ENCODE measurements at places on chromosomes 6 and 20.

DNA sequence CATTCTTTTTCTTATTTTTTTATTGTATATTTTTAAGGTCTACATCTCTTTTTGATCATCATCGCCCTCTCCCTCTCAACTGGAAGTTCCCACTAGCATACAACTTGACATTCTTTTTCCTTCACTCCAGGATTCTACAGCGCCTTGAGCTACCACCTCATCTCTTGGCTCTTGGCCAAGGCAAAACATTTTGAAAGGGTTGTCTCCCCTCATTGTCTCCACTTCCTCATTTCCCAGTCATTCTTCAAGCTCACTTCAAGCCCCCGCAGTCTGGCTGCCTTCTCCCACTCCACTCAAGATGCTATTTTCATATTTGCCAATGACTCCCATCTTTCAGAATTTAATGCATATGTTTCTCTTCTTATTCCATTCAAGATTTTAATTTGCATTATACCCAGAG lies 63.0 kb downstream of the OPN5 start:
- no peak for DNase-seq

GRCh38 chr20:48761023-48761785 lies 66.6 kb downstream of the PREX1 start:
- peak; percentile 45 for DNase-seq

DNA sequence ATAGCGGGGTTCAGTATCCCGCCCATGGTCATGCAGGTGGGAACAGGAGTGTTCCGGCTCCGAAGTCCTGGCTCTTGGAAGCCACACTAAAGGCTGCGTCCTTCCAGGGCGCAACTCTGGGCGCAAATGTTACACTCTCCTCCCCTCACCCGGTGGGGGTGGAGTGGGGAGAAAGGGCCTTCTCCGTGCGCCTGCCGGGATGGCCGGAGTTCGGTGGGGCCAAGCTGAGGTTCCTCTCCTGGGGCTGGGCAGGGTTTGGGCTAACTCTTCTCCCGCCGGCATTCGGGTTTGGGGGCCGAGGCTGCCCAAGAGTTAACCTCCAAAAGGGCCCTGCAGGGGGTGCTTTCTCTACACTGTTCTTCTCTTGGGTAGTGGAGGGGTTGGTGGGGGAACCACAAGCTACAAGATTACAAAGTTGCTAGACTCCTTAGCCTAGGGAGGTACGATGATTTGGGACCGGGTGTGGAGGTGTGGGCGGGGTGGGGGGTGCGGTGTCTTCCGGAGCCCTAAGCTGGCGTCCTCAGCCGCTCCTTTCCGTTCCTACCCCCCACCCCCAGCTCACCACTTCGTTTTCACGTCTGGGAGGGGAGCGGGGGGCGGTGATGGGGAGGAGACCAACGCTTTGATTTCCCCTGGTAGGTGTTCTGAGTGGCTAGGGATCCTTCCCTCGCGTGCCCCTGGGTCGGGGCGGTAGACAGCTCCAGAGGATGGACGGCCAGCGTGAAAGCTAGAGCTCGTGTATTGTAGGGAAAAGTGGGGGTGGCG lies 12.3 kb downstream of the NRN1 start:
- DNase-seq, result no peak

- no peak for DNase-seq
These were observed 32.7 kb upstream of the MAP7 start for GRCh38 chr6:136582711-136583471.

GRCh38 chr6:151284012-151284411 lies 44.2 kb downstream of the AKAP12 start:
- DNase-seq, result no peak

DNA sequence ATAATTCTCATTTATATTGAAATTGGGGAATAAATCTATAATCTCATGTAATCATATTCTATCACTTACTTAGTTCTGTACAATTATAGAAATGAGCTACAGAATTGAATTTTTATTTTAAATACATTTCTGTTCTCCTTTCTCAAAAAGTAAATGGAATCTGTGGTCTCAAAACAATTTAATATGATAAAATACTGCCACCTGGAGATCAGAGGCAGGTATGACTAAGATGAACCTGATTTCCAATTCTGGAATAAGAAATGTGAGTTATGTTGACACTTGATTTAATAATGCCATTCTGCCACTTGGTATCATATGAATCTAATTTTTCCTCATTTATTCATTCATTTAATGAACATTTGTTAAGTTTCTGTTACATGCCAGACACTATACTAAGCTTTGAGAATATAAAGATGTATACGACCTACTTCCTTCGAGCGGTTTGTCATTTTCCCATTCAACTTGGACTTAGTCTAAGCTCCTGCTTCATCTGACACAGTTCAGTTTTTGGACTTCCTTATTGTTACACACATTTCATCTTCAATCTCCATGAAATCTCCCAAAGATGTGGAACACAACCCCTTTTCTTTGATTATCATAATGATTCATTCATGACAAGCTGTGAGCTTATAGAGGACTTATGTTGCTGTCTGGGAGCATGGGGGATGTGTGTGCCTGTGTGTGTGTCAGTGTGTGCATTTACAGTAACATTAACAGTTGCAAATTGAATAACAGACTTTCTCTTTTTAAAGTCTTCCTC lies 7.5 kb upstream of the CCDC28A start:
- DNase-seq, result peak; percentile 36

- DNase-seq, result no peak
These were observed 67.7 kb upstream of the IRAK1BP1 start for GRCh38 chr6:78799682-78800081.

- DNase-seq, result no peak
These were observed 47.4 kb downstream of the MYB start for GRCh38 chr6:135228486-135228885.

DNA sequence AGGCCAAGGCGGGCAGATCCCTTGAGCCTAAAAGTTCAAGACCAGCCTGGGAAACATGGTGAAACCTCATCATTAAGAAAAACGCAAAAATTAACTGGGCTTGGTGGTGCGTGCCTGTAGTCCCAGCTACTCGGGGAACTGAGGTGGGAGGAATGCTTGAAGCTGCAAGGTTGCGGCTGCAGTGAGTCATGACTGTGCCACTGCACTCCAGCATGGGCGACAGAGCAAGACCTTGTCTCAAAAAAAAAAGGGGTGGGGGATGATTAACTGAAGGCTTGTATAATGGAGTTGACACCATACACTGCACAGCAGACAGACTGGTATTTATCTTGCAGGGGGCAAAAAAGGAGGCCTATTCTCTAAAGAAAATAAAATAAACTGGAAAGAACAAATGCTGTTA lies 27.7 kb downstream of the SRPK1 start:
- DNase-seq, result no peak

GRCh38 chr20:1924910-1925861 lies 30.0 kb downstream of the SIRPA start:
- DNase-seq, result no peak

- DNase-seq, result no peak
These were observed 778 bp downstream of the MCCD1 start for GRCh38 chr6:31529329-31530150.

DNA sequence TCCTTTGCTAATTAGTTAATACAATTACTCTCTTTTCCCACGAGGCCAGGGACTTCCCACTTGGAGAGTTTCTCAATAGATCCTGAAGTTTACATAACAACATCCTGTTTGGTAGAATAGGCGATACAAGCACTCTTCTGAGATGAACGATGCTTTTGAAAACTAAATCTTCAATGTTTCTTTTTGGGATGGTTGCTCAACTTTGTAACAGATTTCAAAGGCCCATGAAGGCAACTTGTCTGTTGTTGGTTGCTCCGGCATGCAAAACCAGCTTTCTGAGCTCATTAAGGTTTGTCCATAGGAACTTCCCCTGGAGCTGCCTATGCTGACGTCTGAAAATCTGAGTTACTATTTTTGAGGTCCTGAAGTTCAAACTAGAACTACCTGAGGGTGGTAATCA lies 25.9 kb upstream of the ROS1 start:
- no peak for DNase-seq

DNA sequence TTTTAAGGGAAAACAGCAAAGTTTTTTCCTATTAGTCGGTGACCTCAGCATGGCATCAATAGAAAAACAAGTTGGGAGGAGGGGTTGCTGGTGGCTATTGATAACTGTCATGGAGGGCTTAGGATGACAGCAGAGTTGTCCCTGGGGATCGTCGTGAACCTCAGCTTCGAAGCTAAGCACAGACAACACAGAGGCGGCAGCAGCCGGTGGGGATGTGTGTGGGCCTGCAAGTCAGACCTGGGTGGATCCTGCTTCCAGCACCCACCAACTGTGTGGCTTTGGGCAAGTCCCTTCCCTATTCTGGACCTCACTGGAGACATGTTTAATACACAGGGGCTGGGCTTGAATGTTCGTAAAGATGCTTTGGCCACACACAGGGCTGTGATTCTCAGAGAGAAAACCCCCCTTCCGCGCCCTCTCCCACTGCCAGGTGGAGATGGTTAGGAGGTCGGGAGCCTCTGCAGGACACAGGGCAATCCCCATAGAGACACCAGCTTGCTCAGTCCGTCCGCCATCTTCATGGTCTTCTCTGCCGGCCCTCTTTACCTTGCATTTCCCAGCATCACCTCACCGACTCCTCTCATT lies 83.1 kb upstream of the TOX2 start:
- DNase-seq, result no peak

- DNase-seq, result no peak
These were observed 175.3 kb upstream of the CST7 start for GRCh38 chr20:24773751-24774201.

GRCh38 chr20:23270382-23270911 lies 80.1 kb upstream of the NXT1 start:
- DNase-seq, result no peak

DNA sequence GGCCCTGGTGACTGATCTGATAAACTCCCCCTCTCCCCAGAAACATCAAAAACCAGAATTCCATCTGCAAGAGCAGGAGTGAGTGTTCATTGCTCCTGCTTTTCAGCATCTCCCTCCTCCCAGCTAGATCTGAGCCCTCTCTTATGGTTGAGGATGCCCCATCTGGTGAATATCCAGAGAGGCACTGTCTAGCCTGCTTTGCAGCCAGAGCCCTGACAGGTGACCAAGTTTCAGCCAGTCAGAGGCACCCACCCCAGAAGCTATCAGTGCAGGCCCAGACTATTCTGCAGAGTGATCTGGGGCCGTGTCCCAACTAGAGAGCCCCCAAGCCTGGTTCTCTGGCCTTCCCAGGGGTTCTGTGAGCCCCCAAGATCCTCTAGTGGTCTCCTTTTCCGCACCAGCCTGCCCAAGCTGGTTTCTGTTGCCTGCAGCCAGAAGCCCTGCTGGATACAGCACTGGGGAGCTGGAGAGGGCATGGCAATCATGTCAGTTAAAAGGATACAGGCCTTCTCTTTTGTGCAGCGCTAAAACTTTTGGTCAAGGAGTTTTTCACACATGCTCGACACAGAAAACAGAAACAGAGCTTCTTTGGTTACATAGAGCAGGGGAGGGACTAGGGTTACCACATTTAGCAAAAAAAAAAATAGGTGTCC lies 6.6 kb upstream of the BMP7 start:
- DNase-seq, result no peak

- no peak for DNase-seq
These were observed 77.8 kb downstream of the ATG5 start for GRCh38 chr6:106247733-106248132.
